ENCODE measurements at places on chromosomes 11 and 22.

DNA sequence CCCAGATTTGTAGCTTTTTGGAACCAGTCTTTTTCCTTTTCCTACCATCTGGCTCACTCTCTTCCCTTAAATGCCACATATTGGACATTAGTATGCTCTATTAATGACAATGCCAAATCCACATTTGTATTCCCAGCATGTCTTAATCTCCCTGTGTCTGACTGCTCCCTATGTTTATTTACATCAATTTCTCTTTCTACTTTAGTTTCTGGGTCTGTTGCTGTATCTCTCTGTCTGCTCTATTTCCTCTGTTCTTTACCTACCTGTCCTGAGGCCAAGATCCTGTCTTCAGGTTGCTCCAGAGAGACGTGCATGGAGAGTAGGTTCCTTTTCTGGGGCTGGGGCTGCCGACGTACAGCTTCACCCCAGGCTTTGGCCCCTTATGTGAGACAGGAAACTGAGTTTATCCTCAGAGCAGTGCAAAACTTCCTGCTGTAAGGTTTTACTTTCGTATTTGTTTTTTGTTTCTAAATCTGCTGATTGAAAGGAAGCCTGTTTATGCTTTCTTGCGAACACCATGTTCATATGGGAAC, 25.6 kb downstream of the OR2AG2 start:
- DNase-seq = no peak

DNA sequence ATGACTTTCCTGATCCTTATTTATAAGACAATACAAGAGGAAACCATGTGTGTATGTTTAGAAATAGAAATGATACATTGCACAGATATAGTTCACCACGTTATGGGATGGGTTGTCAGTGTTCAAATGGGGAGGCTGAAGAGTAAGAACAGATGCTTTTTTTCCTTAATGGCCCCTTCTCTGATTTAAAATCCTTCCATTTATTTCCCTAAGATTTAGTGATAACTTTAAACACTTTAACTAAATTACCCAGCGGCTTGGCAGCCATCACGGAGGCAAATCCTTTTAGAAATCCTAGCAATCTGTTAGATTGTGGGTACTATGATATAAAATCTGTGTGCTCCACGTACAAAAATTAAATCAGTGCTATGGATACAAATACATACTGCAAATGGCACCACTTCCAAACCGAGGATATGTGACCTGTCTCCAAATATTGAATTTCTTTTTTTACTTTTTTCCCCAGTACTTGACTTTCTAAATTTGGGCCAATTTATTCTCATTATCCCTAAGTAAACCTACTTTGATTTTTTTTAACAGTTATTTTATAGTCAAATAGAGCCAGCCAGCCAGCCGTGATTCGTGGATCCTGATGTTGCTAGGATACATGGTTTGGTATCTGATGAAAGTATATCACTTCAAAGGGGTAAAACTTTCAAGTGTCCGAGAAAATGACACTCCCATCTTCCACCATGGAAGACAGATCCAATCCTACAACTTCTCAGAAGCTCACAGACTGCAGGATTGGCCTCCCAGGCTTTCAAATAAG, 46.1 kb downstream of the BDNF start:
- DNase-seq = no peak

DNA sequence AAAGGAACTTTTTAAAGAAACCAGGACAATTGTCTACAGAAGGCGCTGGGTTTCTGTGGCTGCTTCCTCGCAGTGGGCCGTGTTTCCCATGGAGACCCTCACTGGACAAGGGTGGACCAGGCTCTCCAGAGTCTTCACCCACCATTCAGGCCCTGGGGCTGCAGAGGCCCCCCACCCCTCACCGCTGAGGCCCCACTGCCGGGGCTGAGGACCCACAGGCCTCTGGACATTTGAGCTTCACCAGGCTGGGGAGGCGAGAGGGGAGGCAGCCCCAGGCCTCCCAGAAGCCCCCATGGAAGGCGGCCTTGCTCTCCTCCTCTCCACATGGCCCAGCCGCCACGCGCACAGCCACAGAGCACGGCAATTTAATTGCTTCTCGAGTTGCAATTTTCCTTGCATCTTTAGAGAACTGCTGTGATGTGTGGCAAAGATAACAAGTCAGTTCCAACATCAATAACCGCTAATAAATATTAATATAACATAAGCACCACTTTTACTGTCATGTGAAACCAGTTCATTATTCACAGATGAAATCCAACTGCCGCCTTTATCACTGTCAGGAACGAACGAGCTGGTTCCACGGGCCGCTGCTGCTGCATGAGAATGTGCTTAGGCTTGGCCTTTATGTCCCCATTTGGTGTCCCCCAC, 81.0 kb downstream of the PHF21B start:
- no peak for DNase-seq

DNA sequence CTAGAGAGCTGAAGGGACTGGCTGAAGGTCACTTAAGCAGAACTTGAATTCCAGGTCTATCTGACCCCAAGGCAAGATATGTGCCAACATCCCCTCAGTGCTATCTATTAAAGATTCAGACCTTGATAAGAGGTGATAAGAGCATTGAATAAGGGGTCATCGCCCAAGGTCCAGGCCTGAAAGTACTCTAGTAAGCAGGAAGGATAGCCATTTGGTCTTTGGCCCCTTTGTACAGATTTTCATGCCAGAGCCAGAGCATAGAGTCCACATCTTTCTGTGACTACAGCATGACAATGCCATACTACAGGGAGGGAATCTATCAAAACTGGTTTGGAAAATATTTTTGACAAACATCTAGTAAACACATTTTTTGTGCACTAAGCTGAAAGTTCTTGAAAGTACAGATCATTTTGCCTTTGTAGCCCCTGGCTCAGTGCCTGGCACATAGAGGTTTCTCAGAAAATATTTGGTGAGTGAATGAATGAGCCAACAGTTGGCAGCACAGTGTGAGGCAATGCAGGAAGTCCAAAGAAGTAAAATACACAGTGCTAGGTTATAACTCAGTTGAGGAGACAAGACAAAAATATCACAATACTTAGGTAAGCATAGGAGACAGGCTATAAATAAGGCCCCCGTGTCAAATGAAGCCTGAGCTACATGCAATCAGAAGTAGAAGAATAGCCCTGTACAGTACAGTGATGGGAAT, 15.1 kb upstream of the RRAS2 start:
- peak; percentile 26 for DNase-seq

DNA sequence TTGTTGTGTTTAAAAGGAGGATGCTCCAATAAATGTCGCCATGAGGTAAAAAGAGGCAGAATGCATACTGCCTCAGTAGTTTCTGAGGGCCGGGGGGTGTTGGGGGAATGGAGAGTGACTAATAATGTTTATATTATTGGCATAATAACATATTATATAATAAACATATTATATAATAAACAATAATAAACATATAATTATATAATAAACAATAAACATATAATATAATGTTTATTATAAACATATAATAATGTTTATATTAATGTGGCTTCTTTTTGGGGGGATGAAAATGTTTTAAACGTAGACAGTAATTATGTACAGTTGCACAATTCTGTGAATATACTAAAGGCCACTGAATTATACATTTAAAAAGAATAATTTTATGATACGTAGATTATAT, 35.6 kb downstream of the TRIM66 start:
- DNase-seq = no peak

- DNase-seq = no peak
These were observed 348.7 kb downstream of the ETS1 start for GRCh38 chr11:128238521-128239265.

- DNase-seq = no peak
These were observed 56.4 kb downstream of the NECTIN1 start for GRCh38 chr11:119672597-119672996.
